ENCODE measurements at places on chromosomes 2 and 18. TPM values are rescaled to one million over a fixed set of nuclear protein-coding genes. Genes with fewer than 3 reads are reported as not detected.

Gene PARD3B
- total RNA-seq: 13.3 TPM

Gene CCL20
- 1.0 TPM for total RNA-seq

Gene SERPINB10
- not detected for total RNA-seq

Gene HOXD13
- under 0.01 TPM for total RNA-seq

Gene TCF23
- total RNA-seq: not detected

Gene MREG
- total RNA-seq: 3.9 TPM

Gene ASAP2
- total RNA-seq: 59.6 TPM

Gene SULT1C4
- total RNA-seq: 76.7 TPM

Gene CYB5A
- 58.3 TPM for total RNA-seq

Gene HRH4
- total RNA-seq: 0.19 TPM

Gene SCYGR4
- not detected for total RNA-seq

Gene TOGARAM2
- total RNA-seq: 0.19 TPM

Gene ENOSF1
- 24.5 TPM for total RNA-seq

Gene MAP3K19
- not detected for total RNA-seq

Gene RESP18
- total RNA-seq: not detected

Gene KHK
- 4.8 TPM for total RNA-seq

Gene UGT1A3
- not detected for total RNA-seq

Gene UGT1A10
- not detected for total RNA-seq

Gene PTH2R
- not detected for total RNA-seq

Gene C2orf92
- 0.88 TPM for total RNA-seq

Gene VIT
- total RNA-seq: 0.65 TPM

All from dermis blood vessel endothelial cell (primary cell).